ENCODE measurements at places on chromosomes 1 and 21.
A peak's percentile ranks its signal among the peaks of the same experiment; 100 is the strongest.

- no peak for DNase-seq
Observed at GRCh38 chr1:165445388-165445787, 462 bp upstream of the RXRG start.

DNA sequence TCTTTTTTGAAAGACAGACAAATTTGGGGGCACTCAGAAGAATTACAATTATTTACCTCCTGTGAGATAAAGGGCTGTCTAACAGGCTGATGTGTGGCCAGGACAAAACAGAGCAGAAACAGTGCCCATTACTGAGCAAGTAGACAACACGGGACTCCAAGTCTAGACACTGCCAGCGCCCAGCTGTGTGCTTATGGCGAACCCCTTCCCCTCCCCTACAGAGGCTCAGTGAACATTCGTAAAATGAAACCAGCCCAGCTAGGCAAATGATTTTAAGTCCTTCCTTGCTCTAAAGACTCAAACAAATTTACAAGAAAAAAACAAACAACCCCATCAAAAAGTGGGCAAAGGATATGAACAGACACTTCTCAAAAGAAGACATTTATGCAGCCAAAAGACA, 91.1 kb downstream of the RUNX1 start:
- no peak for DNase-seq

GRCh38 chr1:241821363-241821762, 26.6 kb upstream of the EXO1 start:
- no peak for DNase-seq

GRCh38 chr1:197336571-197336970, 68.5 kb downstream of the CRB1 start:
- no peak for DNase-seq

DNA sequence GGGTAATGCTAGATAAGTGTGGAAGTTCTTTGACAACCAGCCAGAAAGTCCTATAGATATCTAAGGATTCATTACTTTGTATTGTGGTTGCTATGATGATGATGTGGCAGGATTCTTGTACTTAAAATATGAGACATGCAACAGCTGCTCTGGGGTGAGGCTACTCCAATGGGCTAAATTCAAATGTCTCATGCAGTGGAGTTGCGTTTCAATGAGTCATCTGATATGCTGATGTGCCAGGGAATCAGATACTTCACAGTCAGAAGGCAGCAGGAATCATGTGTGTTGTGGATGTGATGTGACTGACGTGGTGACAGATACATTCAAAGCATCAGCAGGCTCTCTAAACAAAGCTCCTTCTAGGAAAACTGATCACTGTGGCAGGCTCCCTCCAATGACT, 66.5 kb downstream of the TSEN15 start:
- DNase-seq = no peak

DNA sequence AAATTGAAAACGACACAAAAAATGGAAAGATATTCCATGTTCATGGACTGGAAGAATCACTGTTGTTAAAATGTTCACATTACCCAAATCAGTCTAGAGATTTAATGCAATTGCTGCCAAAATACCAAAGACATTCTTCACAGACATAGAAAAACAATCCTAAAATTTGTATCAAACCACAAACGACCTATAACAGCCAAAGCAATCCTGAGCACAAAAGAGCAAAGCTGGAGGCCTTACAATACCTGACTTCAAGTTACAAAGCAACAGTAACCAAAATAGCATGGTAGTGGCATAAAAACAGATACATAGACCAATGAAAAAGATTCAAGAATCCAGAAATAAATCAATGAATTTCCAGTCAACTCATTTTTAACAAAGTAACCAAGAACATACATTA, 1077.3 kb downstream of the KCNT2 start:
- no peak for DNase-seq

DNA sequence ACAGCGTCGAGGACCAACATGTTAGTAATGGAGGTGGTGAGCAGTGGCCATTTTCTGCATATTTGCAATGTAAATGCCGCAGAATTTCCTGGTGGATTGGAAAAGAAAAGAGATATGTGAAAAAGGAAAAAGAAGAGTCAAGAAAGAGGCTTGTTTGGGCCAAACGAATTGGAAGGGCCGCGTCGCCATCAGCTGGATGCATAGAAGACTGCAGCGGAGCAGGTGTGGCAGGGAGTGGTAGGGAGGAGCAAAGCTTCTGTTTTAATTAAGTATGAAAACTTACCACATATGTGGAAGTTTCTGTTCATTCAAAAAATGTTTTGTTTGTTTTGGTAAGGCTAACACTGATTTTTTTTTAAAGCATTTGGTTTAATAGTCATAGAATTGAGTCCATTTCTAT, 690.7 kb downstream of the NCAM2 start:
- no peak for DNase-seq

- DNase-seq = no peak
Observed at GRCh38 chr1:205985330-205986005, 17.7 kb downstream of the RAB7B start.

GRCh38 chr1:39272027-39272797, 67.7 kb downstream of the MACF1 start:
- no peak for DNase-seq

DNA sequence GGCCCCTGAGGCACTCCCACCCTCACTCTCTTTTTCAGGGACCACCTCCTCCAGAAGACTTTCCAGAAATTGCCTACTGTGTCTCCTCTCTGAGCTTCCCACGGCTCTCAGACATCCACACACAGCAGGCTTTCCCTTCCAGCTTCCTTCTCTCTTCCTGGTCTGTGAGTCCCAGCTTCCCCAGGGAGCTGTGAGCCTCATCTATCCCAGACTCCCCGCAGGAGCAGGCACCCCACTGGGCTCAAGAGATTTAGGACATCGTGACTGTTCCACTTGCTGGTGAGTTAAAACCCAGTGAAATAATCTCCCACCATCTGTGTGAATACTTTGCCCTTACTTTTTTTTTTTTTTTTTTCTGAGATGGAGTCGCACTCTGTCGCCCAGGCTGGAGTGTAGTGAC, 22.0 kb upstream of the PRELP start:
- DNase-seq = no peak

DNA sequence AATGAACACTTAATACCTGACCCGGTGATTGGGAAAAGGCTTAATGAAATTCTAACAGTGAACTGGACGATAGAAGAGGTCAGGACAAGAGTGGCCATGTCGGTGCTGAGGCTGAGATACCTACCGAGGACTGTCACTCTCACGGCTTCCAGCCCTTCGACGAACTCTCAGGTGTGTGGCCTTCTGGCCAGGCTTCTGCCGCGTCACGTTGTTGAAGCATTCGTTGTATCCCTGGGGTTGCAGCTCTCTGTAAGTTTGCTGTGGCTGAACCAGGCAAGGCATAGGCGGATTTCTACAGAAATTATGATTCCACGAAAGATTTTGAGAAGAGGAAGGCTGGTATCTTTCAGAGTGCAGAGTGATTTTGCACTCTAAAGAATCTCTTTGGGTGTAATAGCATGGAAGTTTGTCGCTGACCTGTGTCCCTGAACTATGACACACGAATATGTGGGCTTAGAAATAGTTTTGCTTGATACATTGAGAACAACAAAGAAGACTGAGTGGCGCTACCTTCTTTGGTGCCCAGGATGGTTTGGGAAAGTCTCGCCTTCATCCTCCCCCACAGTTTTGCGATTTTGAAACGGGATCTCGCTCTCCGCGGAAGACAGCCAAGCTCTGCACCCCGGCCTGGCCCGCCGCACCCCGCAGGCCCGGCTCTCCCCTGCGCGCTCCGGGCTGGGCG, 403 bp upstream of the EPHX4 start:
- no peak for DNase-seq

DNA sequence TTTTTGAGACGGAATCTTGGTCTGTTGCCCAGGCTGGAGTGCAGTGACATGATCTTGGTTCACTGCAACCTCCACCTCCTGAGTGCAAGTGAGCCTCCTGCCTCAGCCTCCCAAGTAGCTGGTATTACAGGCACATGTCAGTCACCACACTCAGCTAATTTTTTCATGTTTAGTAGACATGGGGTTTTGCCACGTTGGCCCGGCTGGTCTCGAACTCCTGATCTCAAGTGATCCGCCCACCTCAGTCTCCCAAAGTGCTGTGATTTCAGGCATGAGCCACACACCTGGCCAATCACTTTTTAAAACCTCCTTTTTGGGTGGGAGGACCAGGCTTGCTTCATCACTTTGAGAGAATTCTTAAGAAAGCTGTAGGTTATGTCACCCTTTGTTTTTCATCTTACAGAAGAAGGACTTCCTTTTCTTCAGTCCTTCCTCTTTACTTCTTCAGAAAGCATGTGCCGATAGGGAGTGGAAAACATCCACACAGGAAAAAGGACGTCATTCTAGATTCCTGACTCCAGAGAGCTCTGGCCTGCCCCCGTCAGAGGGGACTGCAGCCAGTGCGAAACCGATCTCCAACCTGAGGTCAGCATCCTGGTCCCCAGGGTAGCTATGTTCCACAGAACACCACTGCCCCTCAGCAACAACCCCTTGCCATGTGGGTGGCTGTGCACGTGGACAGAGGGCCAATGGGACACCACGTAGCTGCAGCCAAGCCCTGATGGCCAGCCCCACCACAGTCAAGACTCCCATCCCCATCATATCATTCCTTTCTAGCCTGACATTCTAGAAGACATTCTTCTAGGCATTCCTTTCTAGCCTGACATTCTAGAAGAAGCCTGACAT, 21.9 kb downstream of the NCF2 start:
- no peak for DNase-seq

GRCh38 chr1:83882906-83883305, 116.0 kb downstream of the TTLL7 start:
- no peak for DNase-seq

GRCh38 chr1:232690285-232690935, 60.5 kb upstream of the SIPA1L2 start:
- DNase-seq = no peak

- DNase-seq = no peak
Observed at GRCh38 chr1:167443757-167444156, 74.6 kb downstream of the CD247 start.

DNA sequence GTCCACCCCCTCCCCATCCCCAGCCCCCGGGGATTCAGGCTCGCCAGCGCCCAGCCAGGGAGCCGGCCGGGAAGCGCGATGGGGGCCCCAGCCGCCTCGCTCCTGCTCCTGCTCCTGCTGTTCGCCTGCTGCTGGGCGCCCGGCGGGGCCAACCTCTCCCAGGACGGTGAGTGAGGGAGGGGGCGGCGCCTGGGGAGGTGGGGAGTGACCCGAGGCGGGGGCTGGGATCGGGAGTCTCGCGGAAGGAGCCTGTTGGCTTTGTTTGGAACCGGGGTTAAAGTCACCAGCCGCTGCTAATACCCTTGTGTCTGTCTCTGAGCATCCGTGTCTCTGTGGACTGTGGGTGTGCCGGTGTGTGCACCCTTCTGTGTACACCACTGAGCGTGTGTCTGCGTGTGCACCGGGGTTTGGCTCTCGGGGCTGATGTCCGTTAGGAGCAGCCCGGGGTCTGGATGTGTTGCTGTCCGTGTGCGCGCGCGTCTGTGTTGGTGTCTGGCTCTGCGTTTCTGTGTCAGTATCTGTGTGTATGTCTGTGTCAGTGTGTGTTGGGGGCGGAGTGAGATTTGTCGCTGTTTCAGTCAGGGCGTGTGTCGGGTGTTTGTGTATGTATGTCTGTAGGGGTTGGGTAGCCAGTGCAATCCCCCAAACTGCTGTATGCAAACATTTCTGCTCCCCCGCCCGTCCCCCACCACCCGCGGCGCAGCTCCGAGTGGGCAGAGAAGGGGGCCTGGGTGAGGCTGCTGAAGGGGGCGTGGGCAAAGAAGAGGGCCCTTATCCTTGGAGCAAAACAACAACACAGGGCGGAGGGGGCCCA, 480 bp downstream of the CADM3 start:
- DNase-seq = no peak

DNA sequence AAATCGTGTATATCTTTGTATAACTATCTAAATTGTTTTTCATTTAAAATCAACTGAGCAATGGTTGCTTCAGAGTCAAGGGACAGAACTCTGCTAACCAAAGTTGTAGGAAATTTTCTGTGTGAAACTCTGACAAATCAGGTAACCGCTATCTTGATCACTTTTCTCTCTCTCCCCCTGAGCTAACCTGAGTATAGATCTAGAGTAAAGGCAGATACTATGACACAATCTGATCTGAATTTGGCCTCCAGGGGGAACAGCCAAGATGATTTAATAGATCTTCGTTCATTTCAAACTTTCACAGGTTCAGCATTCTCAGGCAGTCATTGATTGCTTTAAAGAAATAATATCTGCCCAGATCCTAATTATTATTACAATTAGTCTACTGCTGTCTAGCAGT, 472.8 kb downstream of the NUF2 start:
- no peak for DNase-seq

- no peak for DNase-seq
Observed at GRCh38 chr1:243595527-243596210, 254.4 kb downstream of the AKT3 start.

DNA sequence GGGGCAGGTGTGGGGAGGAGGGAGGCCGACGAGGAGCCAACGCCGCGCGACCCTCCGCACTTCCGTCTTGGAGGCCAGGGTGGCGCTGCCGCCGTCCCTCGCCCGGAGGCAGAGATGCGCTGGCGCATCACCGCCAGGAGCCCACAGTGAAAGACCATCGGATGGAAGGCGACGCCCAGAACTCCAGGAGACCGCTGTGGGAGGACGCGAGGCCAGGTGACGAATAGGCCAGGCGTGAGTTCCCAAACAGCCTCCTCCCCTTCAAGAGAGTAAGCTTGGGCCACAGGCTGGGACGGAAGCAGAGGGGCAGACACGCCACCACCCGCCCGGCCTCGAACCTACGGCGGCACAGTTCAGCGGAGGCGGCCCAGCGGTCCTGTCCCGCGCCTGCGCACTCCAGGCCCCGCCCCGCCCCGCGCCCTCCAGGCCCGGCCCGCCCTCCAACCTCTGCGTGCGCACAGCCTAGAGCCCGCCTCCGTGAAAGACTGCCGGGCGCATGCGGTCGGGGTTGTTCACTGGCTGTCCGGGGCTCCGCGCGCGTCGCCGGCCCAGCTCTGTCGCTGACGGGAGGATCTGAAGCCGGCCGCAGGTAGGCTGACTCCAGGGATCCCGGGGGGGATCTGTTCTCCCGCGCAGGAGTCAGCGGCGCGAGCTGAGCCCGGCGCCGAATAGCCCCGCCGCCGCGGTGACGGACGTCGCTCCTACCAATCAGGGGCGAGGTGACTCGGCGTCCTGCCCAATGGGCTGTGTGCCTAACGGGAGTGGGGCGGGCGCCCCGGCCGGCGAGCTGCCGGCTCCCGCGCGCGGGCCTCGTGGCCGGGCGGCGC, at the start of gene CTPS1:
TSS of gene CTPS1 (plus strand) at position 456 of the 827 bp plus-strand sequence. CDS start 3,595 bp downstream, outside the sequence.
- DNase-seq = peak; percentile 96

- no peak for DNase-seq
Observed at GRCh38 chr1:244234009-244234643, 183.0 kb downstream of the ZBTB18 start.

DNA sequence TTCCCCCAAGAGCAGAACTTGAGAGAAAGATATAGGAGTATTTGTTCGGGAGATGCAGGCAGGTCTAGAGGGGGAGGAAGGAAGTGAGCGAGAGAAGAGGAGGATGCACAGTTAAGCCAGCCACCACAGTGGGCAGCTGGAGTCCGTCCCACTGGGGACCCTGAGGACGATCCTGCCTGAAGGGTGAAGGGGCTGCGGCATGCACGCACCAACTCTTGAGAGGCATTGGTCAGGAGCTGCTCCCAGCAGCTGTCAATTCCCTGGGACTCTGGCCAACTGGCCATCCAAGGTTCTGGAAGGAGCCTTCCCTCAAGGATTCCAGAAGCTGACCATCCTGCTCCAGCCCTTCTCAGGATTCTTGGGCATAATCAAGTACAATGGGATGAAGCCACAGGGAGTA, 246.9 kb downstream of the MATN1 start:
- DNase-seq = no peak
